C1 segment of cervical spinal cord (tissue), 14 donors: ENCODE measurements at places on chromosomes 12 and 14.

DNA sequence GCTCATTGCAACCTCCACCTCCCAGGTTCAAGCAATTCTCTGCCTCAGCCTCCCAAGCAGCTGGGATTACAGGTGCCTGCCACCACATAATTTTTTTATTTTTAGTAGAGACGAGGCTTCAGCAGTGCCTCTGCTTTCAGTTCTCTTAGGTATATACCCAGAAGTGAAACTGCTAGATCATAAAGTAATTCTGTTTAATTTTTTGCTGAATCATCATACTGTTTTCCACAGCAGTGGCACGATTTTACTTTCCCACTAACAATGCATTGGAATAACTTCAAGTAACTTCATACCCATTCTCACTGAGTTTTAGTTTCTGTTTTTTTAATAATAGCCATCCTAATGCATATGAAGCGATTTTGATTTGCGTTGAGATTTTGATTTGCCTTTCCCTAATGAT is 148.0 kb upstream of the G2E3 start:
- no peak for DNase-seq

DNA sequence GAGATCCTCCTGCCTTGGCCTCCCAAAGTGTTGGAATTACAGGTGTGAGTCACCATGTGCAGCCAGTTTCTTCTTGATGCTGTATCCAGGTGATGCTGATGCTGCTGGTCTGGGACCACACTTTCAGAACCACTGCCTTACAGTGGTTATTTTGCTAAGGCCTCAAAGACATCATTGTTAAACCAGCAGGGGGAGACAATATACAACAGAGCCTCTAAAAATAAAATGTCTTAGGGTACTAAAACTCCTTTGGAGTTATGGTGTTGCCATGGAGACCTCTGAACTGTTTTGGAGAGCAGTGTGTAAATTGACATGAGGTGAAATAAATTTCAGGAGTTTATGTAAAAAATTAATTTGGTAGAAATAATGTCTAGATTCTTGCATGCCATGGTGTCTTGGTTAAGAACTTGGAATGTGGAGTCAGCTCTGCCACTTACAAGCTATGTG is 1.1 kb upstream of the ARG2 start:
- no peak for DNase-seq

- no peak for DNase-seq
These were observed 65.1 kb downstream of the DIP2B start for GRCh38 chr12:50569876-50570275.

GRCh38 chr12:119448611-119449131 is 114.1 kb downstream of the CCDC60 start:
- no peak for DNase-seq

GRCh38 chr14:75196468-75196867 is 20.1 kb upstream of the TMED10 start:
- no peak for DNase-seq

GRCh38 chr12:51415931-51416330 is 8.7 kb upstream of the SLC4A8 start:
- DNase-seq, result no peak

DNA sequence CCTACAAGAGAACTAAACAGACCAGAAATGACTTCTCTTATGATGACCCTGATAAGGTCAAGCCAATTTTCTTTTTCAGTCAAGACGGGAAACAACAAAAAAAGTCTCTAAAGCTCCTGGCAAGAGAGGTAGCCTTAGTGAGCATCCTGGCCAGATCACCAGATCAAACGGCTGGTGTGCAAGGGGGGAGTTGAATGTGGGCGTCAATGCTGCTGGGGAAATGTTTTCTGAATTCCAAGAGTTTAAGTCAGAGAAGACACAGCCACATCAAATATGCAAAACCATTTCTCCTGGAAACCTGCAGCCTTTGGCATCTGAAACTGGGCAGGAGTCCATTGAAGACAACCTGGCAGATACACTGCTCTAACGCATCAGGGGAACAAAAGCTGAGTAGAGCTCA is 16.0 kb upstream of the SELPLG start:
- no peak for DNase-seq

DNA sequence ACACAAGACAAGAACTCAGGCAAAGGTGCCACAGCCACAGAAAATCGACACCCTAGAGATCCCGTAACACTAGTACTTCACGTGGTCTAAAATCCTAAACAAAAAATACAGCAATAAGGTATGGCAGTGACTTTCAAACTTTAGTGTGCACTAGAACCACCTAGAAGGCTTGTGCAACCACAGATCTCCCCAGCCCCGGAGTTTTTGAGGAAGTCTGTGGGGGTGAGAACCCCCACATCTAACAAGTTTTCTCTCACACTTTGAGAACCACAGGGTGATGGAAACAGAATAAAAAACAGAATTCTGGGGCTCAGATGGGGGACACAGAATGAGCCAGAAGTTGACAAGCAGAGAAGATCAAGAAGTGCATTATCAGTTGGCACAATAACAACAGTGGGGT is 254.0 kb downstream of the ANO6 start:
- DNase-seq, result no peak

GRCh38 chr14:104891664-104892530 is 26.8 kb downstream of the CEP170B start:
- DNase-seq, result no peak

DNA sequence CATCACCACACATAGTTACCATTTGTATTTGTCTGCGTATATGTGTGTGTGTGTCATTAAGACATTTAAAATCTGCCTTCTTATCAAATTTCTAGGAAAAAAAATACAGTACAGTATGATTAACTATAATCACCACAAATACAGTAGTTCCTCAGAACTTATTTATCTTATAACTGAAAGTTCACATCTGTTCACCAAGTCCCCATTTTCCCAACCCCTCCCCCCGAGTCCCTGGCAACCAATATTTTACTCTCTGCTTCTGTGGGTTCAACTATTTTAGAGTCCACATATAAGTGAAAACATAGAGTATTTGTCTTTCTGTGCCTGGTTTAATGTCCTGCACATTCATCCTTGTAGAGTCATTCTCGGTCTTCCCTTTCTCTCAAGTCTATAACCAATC is 12.3 kb downstream of the CAPS2 start:
- DNase-seq, result no peak

DNA sequence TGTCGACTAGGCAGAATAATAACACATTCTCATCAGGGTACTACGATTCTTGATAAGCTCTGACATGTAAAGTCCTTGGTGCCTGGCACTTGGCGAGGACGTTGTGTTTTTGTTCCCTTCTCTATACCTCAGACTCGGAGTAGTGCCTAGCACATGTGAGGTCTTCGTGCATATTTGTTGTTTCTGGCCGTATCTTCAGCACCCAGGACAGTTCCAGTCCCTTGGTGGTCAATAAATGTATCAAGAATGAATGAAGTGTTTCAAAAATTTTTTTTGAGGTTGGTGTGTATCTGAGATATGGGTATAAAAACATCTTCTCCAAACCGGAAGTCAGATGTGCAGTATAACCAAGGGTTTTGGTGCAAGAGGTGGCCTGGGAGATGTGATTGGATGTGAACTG is 198.2 kb downstream of the AACS start:
- no peak for DNase-seq

DNA sequence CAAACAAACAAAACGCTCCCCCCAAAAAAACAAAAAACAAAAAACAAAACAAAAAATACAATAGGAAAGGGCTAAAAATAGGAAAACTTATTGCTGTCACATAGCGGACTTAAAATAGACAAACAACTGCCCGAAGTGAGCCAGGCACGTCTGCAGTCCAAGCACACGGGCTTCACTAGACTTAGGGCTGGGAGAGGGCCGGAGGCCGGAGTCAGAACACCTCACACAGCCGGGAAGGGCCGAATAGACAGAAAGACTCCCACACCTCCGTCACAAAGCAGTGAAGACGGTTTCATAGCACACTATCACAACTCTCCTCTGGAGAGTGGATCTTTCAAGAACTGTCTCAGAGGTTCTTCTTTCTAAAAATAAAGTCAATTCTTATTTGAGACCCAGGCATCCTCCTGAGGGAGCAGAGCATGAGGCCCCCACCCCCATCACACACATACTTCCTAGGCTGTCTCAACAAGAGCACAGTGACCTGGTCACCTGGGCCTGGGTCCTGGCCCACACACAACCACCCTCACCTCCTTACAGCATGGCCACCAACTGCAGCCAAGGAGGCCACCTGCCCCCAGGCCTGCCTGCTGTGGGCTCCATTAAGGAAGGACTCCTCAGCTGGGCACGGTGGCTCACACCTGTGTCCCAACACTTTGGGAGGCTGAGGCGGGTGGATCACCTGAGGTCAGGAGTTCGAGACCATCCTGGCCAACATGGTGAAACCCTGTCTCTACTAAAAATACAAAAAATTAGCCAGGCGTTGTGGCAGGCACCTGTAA is 6.7 kb downstream of the BAG5 start:
- DNase-seq, result no peak

DNA sequence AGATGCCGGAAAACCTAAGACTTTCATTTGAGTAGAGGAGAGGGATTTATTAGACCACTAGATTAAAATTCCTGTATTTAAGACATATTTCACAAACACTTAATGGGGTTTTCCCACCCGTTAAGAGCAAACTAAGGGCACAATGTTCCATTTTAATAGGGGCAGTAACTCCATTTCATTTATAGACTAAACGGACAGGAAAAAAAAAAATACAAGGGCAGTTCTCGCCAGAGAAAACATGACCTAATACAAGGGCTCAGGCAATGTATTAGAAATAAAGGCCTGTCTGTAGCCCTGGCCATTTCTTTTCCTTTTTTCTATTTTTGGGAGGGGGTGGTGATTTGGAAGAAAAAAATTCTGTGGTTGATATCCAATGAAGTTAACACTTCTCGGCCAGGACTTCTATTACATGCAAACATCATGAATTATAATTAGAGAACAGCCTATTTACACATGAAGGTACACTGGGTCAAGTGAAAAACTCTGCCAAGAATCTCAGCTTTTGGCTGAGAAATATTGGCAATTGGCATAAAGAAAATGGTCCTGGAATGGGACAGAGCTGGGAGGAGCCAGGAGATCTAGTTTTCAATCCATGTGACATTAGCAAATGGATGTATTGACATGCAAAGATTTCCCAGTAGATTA is 641.1 kb upstream of the TBX3 start:
- no peak for DNase-seq

DNA sequence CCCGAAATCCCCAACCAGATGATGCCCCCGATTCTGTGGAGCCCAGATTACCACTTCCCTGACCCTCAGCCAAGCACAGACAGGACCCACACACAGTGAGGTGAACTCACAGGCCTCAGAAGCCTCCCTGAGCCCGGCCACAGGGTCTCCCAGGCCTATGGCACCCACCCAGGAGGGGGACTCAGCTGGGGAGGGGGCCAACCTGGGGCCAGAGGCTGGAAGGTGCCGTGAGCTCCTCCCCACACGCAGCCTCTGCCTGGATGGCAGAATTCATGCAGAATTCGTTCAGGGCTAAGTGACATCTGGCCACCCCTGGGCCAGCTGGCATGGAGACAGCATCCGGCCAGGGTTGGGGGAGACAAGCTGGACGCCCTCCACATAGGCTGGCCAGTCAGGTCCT is 11.8 kb downstream of the TMEM179 start:
- no peak for DNase-seq

DNA sequence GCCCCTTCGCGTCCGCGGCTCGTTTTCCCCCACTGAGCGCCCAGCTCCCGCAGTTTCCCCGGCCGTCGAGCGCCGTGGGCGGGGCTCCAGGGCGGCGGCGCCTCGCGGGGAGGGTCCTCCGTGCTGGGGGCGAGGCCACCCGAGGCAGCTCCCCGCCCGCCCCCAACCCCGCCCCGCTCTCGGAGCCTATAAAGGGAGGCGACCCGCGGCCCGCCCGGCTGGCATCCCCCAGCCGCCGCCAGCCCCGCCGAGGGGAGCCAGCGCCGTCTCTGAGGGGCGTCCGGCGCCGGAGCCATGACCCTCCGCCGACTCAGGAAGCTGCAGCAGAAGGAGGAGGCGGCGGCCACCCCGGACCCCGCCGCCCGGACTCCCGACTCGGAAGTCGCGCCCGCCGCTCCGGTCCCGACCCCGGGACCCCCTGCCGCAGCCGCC is at the start of gene TAMALIN:
TSS of gene TAMALIN (plus strand) at position 221 of the 432 bp plus-strand sequence. CDS start at position 295, 74 bp downstream.
- no peak for DNase-seq

- no peak for DNase-seq
These were observed 88.3 kb upstream of the DAAM1 start for GRCh38 chr14:59100205-59100604.
